ENCODE measurements at places on chromosomes 2 and 18.

- DNase-seq, result no peak
Measured at GRCh38 chr2:133389569-133389968, 178.7 kb downstream of the NCKAP5 start.

DNA sequence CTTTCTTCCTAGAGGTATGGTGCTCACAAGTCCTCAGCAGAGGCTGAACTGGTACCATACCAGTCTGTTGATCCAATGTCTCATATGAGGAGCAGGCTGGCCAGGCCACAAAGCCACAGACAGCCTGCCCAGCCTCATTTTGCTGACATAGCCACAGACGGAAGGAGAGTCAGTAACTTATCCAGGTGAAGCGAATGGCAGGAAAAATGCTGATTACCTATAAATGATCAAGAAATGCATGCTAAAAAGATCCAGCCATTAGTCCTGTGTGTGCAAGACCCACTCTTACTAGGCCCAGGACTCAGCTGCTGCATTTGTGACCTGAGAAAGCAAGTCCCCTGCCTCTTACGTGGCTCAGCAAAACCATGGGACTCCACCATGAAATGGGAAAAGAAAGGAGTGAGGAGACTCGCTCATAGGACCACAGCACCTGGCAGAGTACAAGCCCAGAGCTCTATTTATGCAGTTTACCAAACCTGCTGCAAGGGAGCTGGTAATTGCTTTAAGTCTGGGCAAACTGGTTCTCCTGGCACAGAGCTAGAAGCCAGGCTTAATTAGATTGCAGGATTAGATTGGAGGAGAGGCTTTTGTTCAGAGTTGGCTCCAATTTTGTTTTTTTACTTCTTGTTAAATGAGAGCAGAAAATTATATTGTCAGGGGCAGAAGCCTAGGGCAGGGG is 19.0 kb downstream of the RHOB start:
- DNase-seq, result no peak

DNA sequence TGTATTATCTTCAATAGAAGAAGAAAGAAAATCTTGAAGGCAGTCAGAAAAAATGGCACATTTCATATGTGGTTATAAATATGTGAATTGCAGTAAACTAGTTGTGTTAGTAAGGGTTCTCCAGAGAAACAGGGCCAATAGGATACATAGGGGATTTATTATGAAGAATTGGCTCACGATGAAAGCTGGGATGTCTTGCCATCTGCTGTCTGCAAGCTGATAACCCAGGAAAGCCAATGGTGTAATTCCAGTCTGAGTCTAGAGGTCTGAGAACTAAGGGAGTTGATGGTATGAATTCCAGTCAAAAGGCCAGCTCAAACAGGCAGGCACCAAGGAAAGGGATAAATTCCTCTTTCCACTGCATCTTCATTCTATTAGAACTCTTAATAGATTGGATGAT is 362.4 kb downstream of the KCNJ3 start:
- DNase-seq, result no peak

GRCh38 chr18:56517196-56517595 is 121.2 kb downstream of the TXNL1 start:
- no peak for DNase-seq

DNA sequence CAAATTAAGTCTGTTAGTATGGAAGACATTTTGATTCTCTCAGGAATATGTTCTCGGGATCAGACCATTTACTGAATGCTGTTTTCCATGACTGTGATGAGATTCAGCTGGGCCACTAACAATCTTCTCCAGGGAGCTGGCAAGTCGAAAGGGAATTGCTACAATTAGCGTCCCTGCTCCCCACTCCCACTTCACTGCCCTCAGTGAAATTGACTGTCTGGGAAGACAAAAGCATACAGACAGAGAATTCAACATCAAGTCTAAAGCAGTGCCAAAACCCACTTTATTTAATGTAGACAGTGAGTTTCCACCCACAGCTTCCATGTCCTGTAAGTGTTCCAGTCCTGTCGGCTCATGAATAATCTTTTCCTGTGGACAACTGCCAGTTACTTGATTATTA is 34.0 kb upstream of the COL3A1 start:
- no peak for DNase-seq

All from stimulated activated CD8-positive, alpha-beta memory T cell treated with anti-CD3 and anti-CD28 coated beads, Interleukin-15, amount 100 ng/mL, for 48 hours (primary cell).